ENCODE measurements at places on chromosomes 1 and 21. TPM values are rescaled to one million over a fixed set of nuclear protein-coding genes. Genes with fewer than 3 reads are reported as not detected.

The AMPD1 gene
- not detected for polyA plus RNA-seq

DNA sequence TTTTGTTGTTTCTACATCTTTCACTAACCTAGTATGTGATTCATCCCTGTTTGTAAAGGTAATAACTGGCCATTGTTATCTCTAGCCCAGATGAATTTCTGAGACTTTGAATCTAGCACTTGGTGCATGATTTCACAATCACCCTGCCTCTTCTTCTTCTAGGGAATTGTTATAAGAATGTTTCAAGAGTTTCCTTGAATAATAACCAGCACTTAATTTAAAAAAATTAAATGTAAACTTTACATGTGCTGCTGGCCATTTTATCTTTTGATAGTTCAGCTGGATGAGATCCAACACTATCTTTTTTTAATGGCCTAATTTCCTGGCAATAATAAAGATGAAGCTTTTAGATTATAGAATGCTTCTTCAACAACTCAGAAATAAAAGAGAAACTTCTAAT lies 31.8 kb downstream of the UBE2U start:
- DNase-seq: no peak

The NGF gene
- 2.4 TPM for polyA plus RNA-seq

The NUDC gene
- polyA plus RNA-seq: 99.6 TPM

The SCAMP3 gene
- 53.3 TPM for polyA plus RNA-seq

GRCh38 chr1:15384301-15384901 lies 25.3 kb upstream of the EFHD2 start:
- no peak for DNase-seq
